Activated naive CD4-positive, alpha-beta T cell treated with anti-CD3 and anti-CD28 coated beads, Interleukin-2, amount 10 ng/mL, durations not matched to agents 7 days and 5 days (primary cell): ENCODE measurements at places on chromosomes 7 and 10.
A peak's percentile ranks its signal among the peaks of the same experiment; 100 is the strongest.

DNA sequence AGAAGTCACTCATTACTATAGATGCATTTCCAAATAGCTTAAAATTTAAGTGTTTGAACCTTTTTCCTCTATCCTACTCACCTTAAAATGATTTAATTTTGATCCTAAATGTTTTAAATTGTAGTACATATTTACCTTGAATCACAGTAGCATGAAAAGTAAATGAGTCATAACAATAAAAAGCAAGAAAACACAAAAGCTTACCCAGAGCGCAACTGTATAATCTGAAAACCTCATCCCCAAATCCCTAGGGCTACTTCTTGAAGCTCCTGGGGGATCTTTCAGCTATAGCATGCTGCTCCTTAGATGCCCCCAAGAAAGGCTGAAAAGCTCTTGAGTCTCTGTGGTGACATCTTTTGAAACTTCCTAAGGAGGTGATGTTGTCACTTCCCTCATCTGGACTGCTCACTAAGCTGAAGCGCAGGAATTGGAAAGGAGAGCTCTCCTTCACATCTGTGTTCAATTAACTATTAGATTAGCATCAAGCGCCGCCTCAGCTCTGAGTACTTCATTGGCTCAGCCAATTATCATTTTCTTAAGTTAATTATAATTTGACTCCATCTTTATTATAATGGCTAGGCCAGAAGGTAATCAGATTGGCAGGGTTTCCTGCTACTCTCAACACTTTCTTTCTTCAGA lies 60.2 kb downstream of the SEMA3E start:
- no peak for DNase-seq

- DNase-seq = no peak
Measured at GRCh38 chr10:33196710-33197491, 137.6 kb downstream of the NRP1 start.

- DNase-seq = no peak
Measured at GRCh38 chr10:95814011-95814727, 58.2 kb downstream of the ENTPD1 start.

- no peak for DNase-seq
Measured at GRCh38 chr10:65864036-65864435, 1061.8 kb upstream of the LRRTM3 start.

GRCh38 chr7:1360521-1360971 lies 98.7 kb downstream of the MICALL2 start:
- DNase-seq = no peak

DNA sequence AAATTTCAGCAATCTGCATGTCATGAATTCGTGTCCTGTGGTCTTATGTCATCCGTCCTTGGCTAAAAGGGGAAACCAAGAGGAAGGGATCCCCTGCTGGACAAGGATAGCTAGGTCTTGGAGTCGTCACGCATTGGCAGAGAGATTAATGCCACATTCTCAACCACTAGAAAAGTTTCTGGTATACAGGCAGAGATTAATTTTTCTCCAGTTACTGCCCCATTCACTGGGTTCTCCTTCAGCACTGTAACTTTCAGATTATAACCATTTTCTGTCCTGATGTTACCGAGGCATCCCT lies 1060.6 kb upstream of the AUTS2 start:
- DNase-seq = no peak

- DNase-seq = no peak
Measured at GRCh38 chr7:140292438-140292837, 105.9 kb downstream of the SLC37A3 start.

GRCh38 chr7:40219917-40220316 lies 85.1 kb downstream of the SUGCT start:
- no peak for DNase-seq

- DNase-seq = no peak
Measured at GRCh38 chr10:22651276-22651980, 63.0 kb downstream of the PIP4K2A start.

- peak; percentile 83 for DNase-seq
Measured at GRCh38 chr7:44637788-44638594, 31.6 kb downstream of the OGDH start.

DNA sequence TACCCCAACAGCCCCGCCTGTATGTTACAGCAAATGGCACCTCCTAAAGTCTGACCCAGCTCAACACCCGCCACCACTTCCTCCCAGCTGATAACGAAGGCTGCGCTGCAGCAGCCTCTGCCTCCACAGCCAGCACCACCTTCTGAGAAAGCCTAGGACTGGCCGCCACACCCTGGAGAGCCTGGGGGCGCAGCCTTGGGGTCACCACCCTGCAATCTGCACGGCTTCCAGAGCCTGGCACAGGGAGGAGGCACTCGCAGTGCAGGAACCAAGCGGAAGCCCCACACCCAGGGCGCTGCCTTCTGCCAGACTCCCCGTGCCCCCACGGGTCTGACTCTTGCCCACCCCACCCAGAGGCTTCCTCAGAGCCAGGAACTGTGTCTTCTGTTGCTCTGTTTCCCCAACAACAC lies 112.5 kb downstream of the MAD1L1 start:
- DNase-seq = peak; percentile 77

GRCh38 chr10:106900016-106900652 lies 264.4 kb downstream of the SORCS1 start:
- no peak for DNase-seq

DNA sequence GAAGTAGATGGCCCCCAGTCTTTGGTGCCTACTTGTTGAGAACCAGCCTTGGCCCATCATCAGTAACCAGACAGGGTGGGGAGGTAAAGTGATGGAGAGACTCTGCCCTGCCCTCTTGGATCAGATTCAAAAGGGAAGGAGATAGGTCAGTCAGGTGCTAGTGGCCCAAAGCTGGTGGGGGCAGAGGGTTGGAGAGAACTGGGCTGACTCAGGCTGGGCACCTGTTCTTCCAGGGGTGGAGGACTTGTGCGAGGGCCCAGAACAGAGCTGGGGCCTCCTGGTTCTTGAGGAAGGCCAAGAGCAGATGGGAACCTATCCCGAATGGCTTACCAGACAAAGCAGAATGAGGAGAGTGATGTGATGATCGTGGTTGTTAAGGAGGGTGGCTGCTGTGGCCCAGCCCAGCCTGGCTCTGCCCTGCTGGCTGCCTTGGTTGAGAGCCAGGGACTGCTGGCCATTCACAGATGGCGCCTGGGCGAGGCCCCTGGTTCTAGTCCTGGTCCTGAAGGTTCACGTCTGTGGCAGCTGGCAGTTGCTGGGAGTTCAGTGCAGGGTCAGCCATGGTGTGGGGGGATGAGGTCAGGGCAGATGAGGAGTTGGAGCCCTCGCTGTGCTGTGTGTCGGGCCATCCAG lies 36.6 kb downstream of the PALD1 start:
- DNase-seq = no peak

DNA sequence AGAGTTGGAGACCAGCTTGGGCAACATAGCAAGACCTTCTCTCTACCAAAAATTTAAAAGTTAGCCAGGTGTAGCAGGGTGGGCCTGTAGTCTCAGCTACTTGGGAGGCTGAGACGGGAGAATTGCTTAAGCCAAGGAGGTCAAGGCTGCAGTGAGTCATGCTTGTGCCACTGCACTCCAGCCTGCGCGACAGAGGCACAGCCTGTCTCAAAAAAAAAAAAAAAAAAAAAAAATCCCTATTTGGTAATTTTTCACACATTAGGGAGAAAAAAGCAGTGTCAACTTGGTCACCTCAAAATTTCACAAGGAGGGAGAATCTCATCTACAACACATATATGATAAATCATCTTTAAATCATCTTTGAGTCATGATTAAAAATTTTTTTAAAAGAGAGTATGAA lies 6.4 kb upstream of the ZNF398 start:
- DNase-seq = no peak

DNA sequence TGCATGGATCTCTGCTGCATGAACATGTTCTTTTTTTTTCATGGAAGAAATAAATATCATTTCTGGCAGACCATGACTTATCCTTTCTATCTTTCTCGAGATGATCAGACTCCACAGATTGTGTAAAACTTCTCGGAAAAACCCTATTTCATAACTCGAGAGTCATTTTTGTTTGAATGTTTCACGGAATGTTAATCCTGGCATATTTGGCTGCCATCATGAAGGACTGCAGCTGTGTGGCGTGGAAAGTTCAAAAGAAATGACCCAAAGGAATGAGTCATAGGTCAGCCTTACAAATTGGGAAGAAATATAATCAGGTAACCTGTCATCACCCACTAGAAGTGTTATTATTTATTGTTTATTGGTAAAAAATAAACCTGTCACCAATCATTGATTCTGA lies 566.8 kb downstream of the SDK1 start:
- DNase-seq = no peak

DNA sequence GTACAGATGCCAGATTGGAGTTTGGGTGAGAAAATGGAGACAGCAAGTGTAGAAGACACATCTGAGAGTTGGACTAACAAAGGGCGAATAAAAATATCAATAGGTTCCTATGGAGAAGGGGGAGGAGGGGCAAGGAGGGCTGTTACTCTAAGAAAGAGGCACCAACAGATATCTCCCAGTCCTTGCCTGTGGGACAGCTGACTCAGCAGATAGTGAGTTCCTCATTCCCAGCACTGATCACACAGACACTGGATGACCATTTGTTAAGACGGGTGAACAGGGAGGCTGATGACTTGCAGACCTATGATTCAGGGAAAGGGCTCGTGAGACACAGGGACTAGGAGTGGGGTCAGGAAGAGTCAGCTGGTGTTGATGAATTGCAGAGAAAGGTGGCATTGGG lies 5.7 kb upstream of the PRR15 start:
- no peak for DNase-seq

- DNase-seq = peak; percentile 70
Measured at GRCh38 chr10:79400146-79401004, 45.0 kb downstream of the ZCCHC24 start.

DNA sequence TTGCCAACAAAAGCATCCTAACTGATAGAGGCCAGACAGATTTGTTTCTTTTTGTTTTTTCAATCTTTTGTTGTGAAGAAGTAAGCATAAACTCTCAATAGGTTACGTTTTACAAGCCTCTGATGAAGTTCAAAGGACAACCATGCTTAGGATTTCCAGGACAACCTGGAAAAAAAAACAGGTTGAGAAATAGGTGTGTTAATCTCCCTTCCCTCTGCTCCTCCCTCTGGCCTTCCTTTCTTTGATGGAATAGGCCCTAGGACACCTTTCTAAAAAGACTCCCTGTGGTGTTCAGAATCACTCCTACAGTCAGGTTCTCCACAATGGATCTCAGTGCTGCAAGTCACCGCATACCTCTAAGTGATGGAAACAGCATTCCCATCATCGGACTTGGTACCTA lies at the start of gene AKR1D1:
Gene AKR1D1, plus strand, starts transcription at position 264 of the 400 bp plus-strand sequence. Its CDS starts 60 bp downstream, at position 324.
- DNase-seq = no peak

- DNase-seq = no peak
Measured at GRCh38 chr7:35556515-35557471, 138.1 kb downstream of the HERPUD2 start.

DNA sequence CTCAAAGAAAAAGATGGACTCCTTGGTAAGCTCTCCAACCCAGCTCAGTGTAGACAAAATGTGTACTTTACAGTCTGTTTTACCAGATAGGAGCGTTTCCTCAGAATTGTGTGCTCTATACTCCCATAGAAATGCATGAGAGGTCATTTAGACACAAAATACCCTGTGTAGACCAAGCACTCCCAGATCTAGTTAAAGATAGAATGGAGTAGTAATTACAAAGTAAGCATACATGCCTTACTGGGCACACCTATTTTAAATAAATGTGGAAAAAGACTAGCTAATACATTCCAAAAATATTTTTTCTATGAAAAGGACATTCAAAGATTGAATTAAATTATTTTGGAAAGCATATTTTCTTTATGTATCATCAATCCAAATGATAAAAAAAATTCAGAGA lies 271.9 kb upstream of the DGKB start:
- no peak for DNase-seq

DNA sequence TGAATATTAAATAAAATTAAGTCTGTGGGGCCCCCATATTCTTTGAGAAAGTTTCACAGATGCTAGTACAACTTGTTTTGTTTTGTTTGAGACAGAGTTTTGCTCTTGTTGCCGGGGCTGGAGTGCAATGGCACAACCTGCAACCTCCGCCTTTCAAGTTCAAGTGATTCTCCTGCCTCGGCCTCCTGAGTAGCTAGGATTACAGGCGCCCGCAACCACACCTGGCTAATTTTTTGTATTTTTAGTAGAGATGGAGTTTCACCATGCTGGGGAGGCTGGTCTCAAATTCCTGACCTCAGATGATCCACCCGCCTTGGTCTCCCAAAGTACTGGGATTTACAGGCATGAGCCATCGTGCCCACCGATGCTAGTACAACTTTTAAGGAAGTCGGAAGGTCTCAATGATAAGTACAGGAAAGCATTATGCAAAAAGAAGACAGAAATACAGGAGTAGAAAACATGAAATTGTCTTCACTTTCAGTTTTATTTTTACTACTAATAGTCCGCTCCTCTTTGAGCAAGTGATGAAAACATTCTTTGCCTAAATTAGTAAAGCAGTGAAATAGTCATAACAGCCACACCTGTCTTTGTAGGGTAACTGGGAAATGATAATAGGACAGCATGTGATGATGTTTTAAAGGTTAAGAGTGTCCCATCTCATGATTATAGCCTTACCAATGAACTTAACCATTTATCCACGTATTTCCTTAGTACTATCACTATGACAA lies 147.5 kb downstream of the SEMA3D start:
- no peak for DNase-seq

DNA sequence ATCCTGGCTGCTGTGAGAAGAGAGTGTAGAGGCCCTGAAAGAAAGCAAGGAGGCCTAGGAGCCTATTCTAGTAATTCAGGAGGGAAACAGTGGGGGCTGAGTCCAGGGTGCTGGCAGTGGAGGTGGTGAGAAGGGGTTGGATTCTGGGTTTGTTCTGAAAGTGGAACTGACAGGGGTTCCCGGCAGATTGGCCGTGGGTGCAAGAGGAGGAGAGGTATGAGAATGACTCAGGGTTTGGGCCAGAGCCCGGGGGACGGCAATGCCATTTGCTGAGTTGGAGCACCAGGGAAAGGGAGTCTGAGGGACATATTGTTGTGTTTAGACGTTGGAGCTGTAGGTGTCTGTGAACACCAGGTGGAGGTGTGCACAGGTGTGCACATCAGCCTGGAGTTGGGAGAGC lies 38.5 kb downstream of the NPTX2 start:
- DNase-seq = no peak

GRCh38 chr10:73424478-73424877 lies 8.9 kb downstream of the MSS51 start:
- no peak for DNase-seq

DNA sequence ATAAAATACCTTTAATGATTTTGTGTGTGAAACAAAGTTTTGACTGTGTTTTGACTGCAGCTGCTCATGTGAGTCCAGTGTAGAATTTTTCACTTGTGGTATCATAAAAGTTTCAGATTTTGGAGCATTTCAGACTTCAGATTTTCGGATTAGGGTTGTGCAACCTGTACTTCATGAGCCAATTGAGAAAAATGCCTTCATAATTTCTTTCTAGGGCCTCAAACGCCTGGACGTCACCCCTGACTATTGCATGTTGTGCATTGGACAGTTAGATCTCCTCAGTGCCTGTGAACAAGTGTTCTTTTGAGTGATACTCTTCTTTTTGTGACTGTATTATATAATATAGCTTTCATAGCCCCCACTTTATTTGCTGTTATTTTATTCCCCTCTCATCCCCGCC lies 161.1 kb downstream of the AUTS2 start:
- no peak for DNase-seq

- DNase-seq = peak; percentile 56
Measured at GRCh38 chr10:133275684-133276092, 980 bp downstream of the ADAM8 start.
